ENCODE measurements at places on chromosomes 5 and 9. TPM values are rescaled to one million over a fixed set of nuclear protein-coding genes. Genes with fewer than 3 reads are reported as not detected.

The RANBP17 gene
- total RNA-seq, result 212 TPM

The PDZD2 gene
- total RNA-seq, result 22.0 TPM

The QRFP gene
- not detected for total RNA-seq

The NUTM2G gene
- total RNA-seq, result not detected

The PAPPA gene
- total RNA-seq, result under 0.01 TPM

The ANKRD34B gene
- total RNA-seq, result 0.16 TPM

The FIBCD1 gene
- total RNA-seq, result 1.4 TPM
